RPMI7951 (cell line): ENCODE measurements at places on chromosomes 4 and X.
A peak's percentile ranks its signal among the peaks of the same experiment; 100 is the strongest.

- no peak for DNase-seq
These were observed 72.5 kb downstream of the JADE3 start for GRCh38 chrX:46984705-46985104.

GRCh38 chr4:132227151-132227856, 921.8 kb upstream of the PCDH10 start:
- DNase-seq, result peak; percentile 28

- DNase-seq, result peak; percentile 92
These were observed 202.0 kb downstream of the DCLK2 start for GRCh38 chr4:150280081-150280895.

GRCh38 chr4:95850161-95850560, 10.3 kb downstream of the PDHA2 start:
- DNase-seq, result no peak

DNA sequence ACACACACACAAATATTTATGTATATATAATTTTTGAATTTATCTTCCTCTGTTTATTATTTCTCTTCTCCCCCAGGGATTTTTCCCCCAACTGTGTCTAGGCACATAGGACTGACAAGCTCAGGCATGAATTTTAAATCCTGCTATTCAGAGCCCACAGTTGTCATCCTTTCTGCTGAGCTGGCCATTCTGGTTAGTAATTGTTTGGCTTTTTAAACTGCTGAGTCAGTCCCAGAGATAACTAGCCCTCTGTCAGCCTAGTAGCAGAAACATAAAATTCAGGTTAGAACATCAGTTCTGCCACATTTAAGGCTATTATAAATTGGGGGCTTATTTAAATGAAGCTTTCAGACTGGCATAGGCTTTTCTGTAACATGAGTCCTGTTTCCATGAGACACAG, 151.7 kb upstream of the MAOA start:
- no peak for DNase-seq

- no peak for DNase-seq
These were observed 178.3 kb downstream of the SNCA start for GRCh38 chr4:89658701-89659024.

DNA sequence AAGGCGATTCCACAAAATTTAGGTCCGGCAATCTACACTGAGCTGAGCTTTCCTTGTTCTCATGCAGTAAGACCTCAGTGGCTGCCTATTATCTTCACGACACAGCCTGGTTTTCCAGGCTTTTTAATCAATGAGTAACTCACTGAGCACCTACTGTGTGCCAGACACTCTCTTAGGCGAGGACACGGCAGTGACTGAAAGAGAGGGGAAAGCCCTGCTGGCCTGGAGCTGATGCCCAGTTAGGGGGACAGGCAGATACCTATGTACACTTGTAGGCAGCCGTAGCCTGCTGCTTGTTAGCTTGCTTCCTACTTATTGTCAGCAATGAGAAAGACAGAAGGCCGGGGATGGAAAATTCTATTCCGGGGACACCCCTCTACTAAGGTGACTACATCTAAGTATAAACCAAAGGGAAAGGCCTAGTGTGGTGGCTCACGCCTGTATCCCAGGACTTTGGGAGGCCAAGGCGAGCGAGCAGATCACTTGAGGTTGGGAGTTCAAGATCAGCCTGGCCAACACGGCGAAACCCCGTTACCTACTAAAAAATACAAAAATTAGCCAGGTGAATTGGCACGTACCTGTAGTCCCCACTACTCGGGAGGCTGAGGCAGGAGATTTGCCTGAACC, 3.8 kb downstream of the WDR1 start:
- DNase-seq, result no peak
